ENCODE measurements at places on chromosomes 6 and 20. TPM values are rescaled to one million over a fixed set of nuclear protein-coding genes. Genes with fewer than 3 reads are reported as not detected.

CBFA2T2 gene
- 16.2 TPM for polyA plus RNA-seq

FHL5 gene
- polyA plus RNA-seq: 2.1 TPM

KCNK5 gene
- polyA plus RNA-seq: 2.7 TPM

RNF217 gene
- polyA plus RNA-seq: 34.8 TPM

CRNKL1 gene
- 21.0 TPM for polyA plus RNA-seq

PAK5 gene
- polyA plus RNA-seq: 0.07 TPM

PRRT1 gene
- 1.1 TPM for polyA plus RNA-seq

MUCL3 gene
- polyA plus RNA-seq: 0.05 TPM

ZHX3 gene
- polyA plus RNA-seq: 5.7 TPM

Measured in muscle of leg (tissue), 16 donors.